ENCODE measurements at places on chromosomes 6 and 20. TPM values are rescaled to one million over a fixed set of nuclear protein-coding genes. Genes with fewer than 3 reads are reported as not detected.
A peak's percentile ranks its signal among the peaks of the same experiment; 100 is the strongest.

- no peak for DNase-seq
Observed at GRCh38 chr6:70507161-70507560, 59.6 kb upstream of the SDHAF4 start.

DNA sequence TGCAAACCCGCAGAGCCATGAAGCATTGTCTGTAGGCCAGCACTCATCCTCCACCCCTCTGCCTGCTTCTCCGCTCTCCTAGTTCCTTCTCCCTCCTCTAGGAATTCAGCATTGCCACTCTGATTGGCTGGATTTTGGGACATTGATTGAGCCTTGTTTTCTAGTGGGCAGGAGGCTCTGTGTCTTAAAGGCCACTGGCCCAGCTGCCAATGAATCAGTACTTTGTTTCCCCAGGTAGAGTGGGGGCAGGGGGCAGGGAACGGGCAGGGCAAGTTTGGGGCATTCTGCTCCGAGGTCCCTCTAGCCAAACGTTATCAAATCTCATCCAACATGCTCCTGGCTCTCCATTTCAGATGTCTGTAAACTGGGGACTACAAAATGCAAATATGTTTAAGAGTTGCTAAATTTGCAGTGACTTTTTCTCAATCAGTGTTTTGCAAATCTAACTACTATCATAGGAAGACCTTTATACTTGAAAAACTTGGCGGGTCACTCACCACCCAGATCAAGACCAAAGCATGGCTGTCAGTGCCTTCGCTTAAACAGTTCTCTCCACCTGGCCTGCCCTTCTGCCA, 10.4 kb upstream of the BPI start:
- no peak for DNase-seq

DNA sequence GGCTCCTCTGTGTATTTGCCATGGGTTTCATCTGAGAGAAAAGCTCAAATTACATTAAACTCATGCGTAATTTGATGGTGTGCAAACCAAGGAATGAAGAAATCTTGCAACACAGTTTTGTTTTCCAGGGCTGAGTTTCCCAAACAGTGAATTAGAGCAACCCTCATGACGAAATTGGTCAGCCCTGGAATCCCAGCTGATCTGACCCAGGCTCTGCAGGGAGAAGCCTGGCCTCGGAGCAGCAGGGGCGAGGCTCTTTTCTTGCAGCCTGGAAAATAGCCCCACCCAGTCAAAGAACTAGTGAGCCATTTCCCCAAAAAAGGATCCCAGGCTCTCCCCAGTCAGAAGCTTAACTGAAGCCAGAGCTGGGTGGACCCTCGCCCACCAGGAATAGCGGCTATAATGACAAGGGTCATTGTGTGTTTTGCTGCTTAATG, 107.3 kb upstream of the SNX9 start:
- peak; percentile 50 for DNase-seq

DNA sequence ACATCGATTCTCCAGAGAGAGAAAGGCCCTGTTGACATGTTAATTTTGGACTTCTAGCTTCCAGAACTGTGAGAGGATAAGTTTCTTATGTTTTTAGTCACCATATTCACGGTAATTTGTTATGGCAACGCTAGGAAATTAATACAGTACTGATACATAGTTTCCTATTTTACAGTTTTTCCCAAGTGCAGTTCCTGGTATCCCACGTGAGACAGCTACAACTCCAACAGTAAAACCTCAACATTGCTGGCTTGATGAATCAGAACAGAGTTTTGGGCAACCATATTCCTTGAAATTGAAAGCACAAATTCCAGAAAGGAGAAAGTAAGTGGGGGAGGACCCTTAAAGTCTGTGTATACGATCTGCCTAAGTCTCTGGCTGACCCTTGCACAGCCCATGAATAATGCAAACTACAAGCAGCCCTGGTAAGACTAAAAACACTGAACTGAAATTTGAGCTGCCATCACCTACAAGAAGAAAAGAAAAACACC, 505.1 kb upstream of the NRSN1 start:
- no peak for DNase-seq

- no peak for DNase-seq
Observed at GRCh38 chr6:1893470-1894130, 283.9 kb downstream of the FOXC1 start.

DNA sequence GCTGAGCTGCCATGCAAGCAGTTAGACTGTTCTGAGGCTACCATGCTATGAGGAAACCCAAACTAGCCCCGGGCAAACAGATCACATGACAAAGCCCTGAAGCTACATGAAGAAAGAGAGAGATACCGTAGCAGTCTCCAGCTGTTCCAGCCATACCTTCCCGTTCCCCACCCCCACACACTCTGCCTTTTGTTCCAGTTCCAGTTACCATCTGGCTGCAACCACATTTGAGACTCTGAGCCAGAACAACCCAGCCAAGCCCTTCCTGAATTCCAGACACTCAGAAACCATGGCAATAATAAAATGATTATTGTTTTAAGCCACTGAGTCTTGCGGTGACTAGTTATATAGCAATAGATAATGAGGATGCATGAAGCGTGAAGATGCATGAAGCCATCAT, 28.3 kb downstream of the RIN2 start:
- peak; percentile 75 for DNase-seq

DNA sequence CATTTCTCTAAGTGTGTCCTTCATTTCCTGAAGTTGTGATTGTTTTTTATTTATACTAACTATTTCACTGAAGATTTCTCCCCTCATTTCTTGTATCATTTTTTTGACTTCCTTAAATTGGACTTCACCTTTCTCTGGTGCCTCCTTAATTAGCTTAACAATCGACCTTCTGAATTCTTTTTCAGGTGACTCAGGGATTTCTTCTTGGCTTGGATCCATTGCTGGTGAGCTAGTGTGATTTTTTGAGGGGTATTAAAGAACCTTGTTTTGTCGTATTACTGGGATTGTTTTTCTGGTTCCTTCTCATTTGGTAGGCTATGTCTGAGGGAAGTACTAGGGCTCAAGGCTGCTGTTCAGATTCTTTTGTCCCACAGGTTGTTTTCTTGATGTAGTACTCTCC, 92.8 kb downstream of the ESR1 start:
- no peak for DNase-seq

DNA sequence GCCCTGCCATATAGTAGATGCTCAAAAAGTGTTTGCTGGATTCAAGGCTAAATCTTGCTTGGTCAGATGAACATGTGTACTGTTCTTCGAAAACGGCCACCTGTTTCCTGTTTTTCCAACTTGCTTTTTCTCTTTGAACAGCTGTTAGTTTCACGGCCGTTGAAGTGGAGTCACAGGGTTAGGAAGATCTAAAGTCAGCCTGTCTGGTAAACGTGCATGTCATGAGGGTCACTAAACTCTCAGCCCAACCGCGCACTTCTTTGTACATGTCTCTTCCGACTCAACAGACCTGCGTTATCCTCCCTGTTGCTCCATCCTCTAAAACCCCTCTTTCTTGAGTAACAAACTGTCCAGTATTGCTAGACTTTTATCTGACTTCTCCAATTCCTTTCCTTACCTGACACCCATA, 93.2 kb upstream of the MAN1A1 start:
- no peak for DNase-seq

DNA sequence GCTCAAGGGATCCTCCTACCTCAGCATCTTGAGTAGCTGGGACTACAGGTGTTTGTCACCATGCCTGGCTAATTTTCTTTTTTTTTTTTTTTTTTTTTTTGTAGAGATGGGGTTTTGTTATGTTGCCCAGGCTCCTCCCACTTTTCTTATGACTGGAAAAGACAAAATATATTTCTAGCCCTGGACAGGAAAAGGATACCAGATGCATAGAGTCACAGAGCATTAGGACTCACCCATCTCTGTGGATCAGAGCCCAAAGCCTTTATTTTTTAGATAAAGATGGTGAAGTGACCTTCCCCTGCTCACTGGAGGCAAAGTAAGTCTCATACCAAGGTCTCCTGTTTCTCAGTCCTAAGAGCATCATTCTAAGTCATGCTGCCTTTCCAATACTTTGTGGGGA, 3.4 kb downstream of the TRIM10 start:
- DNase-seq: no peak

DNA sequence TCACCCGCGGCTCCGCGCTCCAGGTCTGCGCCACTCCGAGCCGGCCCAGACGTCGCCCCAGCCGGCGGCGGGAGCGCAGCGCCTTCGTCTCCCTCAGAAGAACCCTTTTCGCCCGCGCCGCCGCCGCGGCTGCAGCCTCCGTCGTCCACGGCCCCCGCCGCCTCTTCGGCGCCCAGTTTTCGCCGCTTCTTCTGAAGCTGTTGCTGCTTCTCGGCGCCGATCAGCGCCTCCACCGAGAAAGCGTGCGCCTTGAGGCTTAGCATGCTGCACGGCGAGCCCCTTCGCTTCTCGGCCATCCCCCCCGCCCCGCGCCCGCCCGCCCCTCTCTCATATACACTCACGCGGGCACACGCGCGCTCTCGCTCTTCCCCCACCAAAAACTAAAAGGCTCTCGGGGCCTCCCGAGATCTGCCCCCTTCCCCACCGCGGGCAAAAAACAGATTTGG, 489 bp downstream of the TBX18 start:
- DNase-seq: no peak

CCR6 gene
- total RNA-seq: 0.17 TPM

BLOC1S5 gene
- total RNA-seq: 13.8 TPM
